ENCODE measurements at places on chromosomes 7 and 10.

GRCh38 chr7:123151443-123151842 is 48.3 kb downstream of the SLC13A1 start:
- no peak for DNase-seq

GRCh38 chr10:60025279-60025678 is 118.9 kb upstream of the CCDC6 start:
- no peak for DNase-seq

DNA sequence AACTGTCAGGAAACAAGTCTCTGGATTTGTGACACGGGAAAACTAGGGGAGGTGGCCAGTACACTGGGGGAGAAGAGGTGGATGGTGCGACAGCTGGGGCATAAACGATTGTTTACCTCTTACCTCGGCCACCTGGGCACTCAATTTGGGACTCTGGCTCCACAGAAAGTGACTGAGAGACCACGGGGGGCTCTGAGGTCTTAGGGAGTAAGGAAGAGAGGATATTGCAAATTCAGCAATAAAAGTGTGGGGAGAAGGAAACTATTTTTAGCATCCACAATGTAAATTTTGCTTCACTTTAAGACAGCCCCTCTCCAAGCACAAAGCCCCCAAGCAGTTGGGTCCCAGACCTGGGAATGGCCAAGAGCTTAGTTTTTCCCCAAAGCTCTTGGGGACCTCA is 440.5 kb downstream of the GRID1 start:
- DNase-seq: no peak

DNA sequence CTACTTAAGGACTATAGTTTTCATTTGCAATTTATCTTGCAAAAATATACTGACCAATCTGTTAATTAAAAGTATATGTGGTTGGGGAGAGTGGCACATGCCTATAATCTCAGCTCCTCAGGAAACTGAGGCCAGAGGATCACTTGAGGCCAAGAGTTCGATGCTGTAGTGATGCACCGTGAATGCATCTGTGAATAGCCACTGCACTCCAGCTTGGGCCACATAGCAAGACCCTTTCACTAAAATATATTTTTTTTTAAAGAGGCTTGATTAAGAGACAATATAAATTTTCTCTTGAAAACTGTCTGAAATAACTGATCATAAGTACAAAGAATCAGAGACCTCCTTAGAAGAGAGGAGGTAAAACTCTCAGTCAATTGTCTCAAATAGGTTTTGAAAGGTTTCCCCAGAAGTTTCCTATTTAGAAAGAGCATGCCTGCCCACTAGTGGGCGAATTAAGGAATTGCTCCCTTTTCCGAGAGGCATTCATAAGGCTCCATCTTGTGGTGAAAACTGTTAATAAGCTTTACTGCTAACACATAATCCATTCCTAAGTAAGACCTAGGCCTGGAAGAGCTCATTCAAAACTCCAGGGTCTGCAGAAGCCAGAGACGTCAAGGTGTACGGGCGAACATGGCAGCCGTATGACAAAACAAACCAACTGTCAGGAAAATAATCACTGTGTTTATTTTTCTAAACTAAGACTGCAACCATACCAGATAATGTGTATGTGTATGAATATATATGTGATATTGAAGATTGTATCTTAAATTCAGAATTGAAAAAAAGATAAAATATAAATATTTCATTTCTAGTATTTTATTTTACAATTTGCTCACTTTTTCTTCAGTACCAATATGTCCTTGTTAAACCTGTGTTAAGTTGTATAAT is 6.8 kb upstream of the TAS2R40 start:
- peak; percentile 88 for DNase-seq

DNA sequence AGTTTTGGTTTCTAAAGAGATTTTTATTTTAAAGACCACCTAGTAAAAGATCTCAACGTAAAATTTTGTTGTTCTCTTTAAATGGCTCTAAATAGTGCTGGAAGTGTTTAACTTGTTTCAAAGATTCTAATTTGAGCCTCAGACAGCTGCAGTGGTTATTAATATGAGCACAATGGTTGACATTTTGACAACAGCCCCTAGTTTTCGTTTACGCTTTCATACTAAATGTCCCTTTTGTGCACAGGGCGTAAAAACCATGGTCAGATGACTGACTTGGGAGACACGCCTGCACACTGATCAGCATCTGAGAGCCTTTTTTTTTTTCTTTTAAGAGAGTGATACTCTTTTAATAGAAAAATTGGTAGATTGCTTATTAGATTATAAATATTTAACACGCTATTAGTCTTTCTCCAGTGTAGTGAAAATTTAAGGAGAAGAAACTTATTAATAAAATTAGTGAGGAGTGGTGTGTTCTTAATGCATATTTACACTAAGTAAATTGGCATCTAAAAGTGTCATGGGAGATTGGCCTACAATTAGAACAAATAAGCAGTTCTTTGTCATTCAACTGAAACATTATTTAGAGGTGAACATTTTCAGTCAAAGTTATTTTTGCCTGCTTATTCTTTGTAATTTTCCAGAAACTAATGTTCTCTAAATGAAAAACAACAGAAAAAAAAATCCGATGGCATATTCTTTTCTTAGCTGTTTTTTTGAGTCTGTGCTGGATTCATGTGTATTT is 182.8 kb upstream of the PHYHIPL start:
- peak; percentile 46 for DNase-seq

- DNase-seq: no peak
These were observed 741.2 kb upstream of the ZWINT start for GRCh38 chr10:57102236-57102635.

GRCh38 chr10:110613996-110614495 is 30.1 kb upstream of the RBM20 start:
- DNase-seq: no peak

DNA sequence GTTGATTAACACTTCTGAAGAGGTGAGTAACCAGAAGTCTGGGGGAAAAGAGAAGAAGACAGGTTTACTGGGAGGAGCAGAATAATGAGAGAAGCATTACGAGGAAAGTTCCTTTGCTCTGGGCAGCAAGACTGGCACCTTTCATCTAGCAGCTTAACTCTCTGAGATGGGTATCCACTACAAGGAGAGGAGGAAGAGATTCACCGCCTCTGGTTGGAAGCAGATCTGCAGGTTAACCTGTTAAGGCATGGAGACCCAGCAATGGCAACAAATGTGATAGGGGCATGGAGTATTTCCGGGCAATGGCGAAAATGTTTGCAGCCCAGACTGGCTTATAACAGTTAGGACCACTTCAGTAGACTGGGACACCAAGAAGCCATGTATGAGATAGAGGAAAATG is 162.2 kb downstream of the TFEC start:
- no peak for DNase-seq

GRCh38 chr10:68110027-68110426 is 739 bp downstream of the MYPN start:
- DNase-seq: peak; percentile 92

- DNase-seq: peak; percentile 67
These were observed 190.2 kb downstream of the REEP3 start for GRCh38 chr10:63711361-63711760.

DNA sequence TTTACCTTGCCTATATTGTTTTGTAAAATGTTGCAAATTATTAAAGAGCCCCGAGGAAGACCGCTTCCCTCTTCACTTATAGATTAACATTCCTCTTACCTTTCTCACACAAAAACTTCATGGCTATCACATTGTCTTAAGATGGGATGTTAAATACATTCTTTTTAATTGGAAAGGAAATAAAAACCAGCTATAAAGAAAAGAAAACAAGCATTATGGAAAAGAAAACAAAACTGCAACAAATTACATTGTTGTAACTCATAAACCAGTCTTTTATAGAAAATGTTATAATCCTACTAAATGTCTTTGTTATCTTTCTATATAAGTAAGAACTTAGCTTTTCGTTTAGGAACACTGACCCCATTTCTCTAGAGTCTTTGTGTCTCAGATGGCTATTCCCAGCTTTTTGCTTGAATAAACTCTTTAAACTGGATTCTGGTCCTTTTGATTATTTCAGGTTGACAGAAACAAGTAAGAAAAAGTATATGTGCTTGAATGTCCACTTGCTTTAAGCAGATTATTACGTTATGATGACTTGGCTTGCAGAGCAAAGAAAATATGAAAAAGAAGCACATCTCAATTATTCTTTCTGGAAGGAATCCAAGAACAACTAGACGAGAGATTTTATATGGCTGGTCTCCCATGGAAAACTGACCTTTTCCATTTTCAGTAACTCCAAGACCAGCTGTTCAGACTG is 128.2 kb downstream of the AKR1D1 start:
- peak; percentile 67 for DNase-seq

GRCh38 chr7:44217852-44218402 is 17.1 kb downstream of the YKT6 start:
- no peak for DNase-seq

GRCh38 chr10:101000127-101000914 is 713 bp downstream of the LZTS2 start:
- DNase-seq: peak; percentile 66

DNA sequence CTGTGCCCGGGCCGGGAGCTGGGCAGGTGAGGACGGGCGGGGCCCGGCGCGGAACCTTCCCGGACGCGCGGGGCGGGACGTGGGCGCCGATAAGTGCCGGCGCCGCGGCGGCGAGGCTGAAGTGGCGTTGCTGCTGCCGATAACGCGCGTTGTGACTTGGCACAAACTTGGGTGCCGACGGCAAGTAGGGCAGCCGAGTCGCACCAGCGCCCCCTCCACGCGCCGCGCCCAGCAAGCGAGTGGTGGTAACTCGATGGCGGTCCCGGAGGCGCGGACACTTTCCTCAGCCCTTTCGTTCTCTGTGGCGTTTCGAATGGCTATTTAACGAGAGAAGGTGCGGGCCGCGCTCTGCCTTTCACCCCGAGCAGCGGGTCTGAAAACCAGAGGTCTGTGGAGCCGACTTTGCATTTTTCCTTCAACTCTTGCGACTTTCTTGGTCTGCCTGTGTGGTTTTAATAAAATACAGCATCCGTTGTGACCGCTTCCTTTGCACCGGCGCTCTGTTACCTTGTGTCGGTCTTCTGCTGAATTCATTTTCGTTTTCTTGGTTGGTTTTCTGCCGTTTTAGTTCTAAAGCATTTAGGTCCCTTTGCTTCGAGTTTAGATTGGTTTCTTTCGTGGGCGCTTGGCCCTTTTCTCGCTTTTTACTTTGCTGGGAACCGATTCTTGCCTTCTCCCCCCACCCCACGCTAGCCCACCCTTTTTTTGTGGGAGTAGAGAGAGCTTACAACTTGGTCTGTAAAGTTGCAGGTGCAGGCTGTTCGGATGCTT is 701 bp downstream of the STK17A start:
- peak; percentile 69 for DNase-seq
